Suprapubic skin (tissue), 4 donors: ENCODE measurements at places on chromosomes 2 and 18.
A peak's percentile ranks its signal among the peaks of the same experiment; 100 is the strongest.

- no peaks in the 10 kb centered on the region for H3K4me1 ChIP-seq
- H3K36me3 ChIP-seq, result no peaks in the 10 kb centered on the region
- H3K4me3 ChIP-seq, result no peak overlapping the region
- no peak overlapping the region for H3K27ac ChIP-seq
- DNase-seq, result no peak
These were observed 18.4 kb upstream of the PIEZO2 start for GRCh38 chr18:11167778-11168177.

DNA sequence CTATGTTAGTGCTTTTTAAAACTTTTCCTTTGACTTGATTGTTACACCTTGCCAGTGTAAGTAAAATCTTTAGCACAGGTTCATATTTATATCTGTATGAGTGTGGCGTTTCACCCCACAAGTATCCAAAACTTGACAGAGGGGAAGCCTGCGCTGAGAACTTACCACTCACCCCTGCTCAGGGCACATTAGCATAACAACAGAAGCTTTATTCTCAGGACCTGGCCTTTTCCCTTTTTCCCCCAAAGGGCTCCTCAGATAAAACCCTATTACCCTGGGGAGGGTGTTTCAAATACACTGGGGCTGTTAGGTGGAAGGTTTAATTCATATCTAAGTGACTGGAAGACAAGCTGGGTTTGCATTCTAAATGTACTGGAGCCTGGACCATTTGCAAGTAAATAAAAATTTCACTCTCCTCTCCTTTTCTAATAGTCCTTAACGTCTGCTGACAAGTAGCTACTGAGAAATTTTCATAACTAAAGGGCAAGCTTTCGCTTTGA is 276.6 kb downstream of the RNF152 start:
- no peaks in the 10 kb centered on the region for H3K27me3 ChIP-seq
- H3K4me1 ChIP-seq, result no peaks in the 10 kb centered on the region
- no peak for DNase-seq

DNA sequence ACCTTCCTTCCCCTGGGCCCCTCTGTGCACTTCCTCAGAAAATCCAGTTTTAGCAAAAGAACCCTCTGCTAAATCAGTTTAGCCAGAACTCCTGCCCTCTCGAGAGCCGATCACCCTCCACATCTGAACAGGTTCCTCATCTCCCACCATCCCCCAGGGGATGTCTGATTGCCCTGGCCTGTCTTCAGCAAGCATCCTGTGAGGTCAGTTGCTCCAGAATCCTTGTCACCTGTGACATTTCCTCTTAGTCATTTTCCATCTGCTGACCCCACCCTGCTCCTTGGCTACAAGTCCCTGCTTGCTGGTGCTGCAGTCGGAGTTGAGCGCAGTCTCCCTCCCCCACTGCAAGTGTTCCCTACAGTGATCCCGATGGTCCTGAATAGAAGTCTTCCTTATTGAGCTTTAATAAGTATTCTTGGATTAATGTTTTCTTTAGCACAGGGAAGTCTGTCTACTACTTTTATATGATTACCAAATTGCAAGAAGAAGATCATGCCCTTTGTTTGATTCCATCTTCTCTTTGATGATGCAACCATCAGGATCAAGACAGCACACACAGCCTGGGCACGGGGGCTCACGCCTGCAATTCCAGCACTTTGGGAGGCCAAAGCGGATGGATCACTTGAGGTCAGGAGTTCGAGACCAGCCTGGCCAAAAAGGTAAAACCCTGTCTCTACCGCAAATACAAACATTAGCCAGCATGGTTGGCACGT is 30.9 kb upstream of the UBE2F start:
- H3K36me3 ChIP-seq, result no peaks in the 10 kb centered on the region
- no peak overlapping the region for H3K4me3 ChIP-seq
- peaks cover 18% of the 10 kb centered on the region for H3K4me1 ChIP-seq
- H3K27me3 ChIP-seq, result no peaks in the 10 kb centered on the region

- no peaks in the 10 kb centered on the region for H3K27me3 ChIP-seq
- DNase-seq, result no peak
- peaks cover 3% of the 10 kb centered on the region for H3K36me3 ChIP-seq
- no peak overlapping the region for H3K4me3 ChIP-seq
These were observed 34.3 kb downstream of the MSH2 start for GRCh38 chr2:47437287-47437686.

DNA sequence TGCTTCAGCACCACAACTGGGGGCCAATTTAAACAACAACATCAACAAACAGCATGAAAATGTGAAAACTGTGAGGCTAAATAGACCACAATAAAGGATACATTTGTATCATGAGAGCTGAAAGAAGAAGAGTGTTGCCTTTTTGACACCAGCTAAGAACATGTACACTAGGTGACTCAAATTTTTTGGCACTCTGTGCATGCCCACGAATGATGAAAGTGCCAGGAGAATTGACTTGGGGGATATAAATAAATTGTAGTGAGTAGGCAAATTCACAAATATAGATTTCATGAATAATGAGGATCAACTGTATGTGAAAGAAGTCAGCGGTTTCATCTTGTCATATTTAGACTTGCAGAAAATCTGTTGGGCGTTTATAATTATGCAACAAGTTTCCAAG is 1388.0 kb upstream of the LRRTM1 start:
- no peaks in the 10 kb centered on the region for H3K4me1 ChIP-seq
- H3K27ac ChIP-seq, result no peak overlapping the region
- DNase-seq, result no peak
- no peaks in the 10 kb centered on the region for H3K27me3 ChIP-seq

- no peak overlapping the region for H3K4me3 ChIP-seq
- no peak for DNase-seq
- H3K4me1 ChIP-seq, result peaks cover 3% of the 10 kb centered on the region
- no peak overlapping the region for H3K27ac ChIP-seq
These were observed 10.2 kb upstream of the THNSL2 start for GRCh38 chr2:88159955-88160415.

GRCh38 chr2:32832821-32833220 is 113.9 kb upstream of the LTBP1 start:
- no peaks in the 10 kb centered on the region for H3K4me1 ChIP-seq
- no peaks in the 10 kb centered on the region for H3K27me3 ChIP-seq
- DNase-seq, result no peak
- no peak overlapping the region for H3K4me3 ChIP-seq

GRCh38 chr2:28633746-28634145 is 117.9 kb upstream of the PPP1CB start:
- no peaks in the 10 kb centered on the region for H3K27me3 ChIP-seq
- no peaks in the 10 kb centered on the region for H3K36me3 ChIP-seq
- DNase-seq, result no peak

DNA sequence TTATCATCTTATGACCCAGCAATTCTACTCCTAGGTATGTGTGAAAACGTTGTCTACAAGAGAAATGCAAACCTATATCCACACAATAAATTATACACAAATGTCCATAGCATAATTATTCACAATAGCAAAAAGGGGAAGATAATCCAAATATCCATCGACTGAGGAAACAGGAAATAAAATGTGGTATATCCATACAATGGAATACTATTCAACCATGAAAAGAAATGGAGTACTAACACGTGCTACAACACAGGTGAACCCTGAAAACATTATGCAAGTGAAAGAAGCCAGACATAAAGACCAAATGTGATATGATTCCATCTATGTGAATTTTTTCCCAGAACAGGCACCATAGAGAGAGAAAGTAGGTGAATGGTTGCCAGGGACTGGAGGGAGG is 72.1 kb downstream of the ACOXL start:
- H3K27me3 ChIP-seq, result peaks cover 20% of the 10 kb centered on the region
- no peak overlapping the region for H3K27ac ChIP-seq
- DNase-seq, result no peak

- H3K36me3 ChIP-seq, result no peaks in the 10 kb centered on the region
- DNase-seq, result no peak
- H3K4me3 ChIP-seq, result no peak overlapping the region
- H3K4me1 ChIP-seq, result no peaks in the 10 kb centered on the region
- H3K27ac ChIP-seq, result no peak overlapping the region
These were observed 278.9 kb downstream of the SLC4A3 start for GRCh38 chr2:219906114-219907010.

- H3K4me3 ChIP-seq, result no peak overlapping the region
- no peak overlapping the region for H3K27ac ChIP-seq
- H3K27me3 ChIP-seq, result no peaks in the 10 kb centered on the region
- peaks cover 4% of the 10 kb centered on the region for H3K36me3 ChIP-seq
These were observed 73.0 kb upstream of the NOSTRIN start for GRCh38 chr2:168729455-168729854.

DNA sequence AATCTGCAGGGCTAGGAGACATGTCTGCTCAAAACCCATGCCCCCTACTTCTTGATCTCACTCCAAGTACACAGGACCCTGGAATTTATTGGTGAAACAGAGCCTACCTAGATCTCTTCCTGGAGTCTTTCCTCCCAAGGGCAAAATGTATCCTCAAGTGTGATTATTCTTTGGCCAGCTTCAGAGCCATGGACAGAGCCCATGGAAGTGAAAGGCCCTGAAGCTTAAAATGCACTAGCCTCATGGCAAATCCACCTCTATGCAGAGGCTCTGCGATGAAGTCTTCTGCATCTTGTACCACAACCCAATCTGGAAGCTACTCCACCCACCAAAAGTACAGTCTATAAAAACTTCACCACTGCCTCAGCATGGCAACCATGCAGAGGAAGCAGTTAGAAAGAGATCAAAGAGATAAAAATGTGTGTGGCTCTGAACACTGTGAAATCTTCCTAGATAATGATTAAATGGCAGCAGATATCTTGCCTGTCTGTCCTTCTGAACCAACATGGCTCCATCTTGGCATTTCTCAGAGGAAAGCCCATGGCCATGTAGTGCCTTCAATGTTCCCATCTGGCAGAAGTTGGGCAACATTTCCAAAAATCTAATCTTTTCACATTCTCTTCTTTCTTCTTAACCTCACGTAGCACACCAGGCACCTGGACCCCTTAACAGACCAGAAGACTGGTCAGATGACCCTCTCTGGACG is 142.9 kb upstream of the KLF7 start:
- H3K4me1 ChIP-seq, result peaks cover 6% of the 10 kb centered on the region
- no peaks in the 10 kb centered on the region for H3K27me3 ChIP-seq
- no peaks in the 10 kb centered on the region for H3K36me3 ChIP-seq
- H3K27ac ChIP-seq, result no peak overlapping the region
- no peak for DNase-seq

GRCh38 chr2:232576995-232577394 is 26.5 kb downstream of the EIF4E2 start:
- no peaks in the 10 kb centered on the region for H3K27me3 ChIP-seq
- H3K4me1 ChIP-seq, result no peaks in the 10 kb centered on the region
- no peak overlapping the region for H3K4me3 ChIP-seq
- no peak for DNase-seq
- H3K36me3 ChIP-seq, result peaks cover 45% of the 10 kb centered on the region

GRCh38 chr2:204849892-204850291 is 304.6 kb downstream of the PARD3B start:
- no peak overlapping the region for H3K4me3 ChIP-seq
- no peaks in the 10 kb centered on the region for H3K27me3 ChIP-seq
- no peaks in the 10 kb centered on the region for H3K36me3 ChIP-seq

GRCh38 chr2:21643180-21643579 is 519.4 kb downstream of the TDRD15 start:
- H3K27ac ChIP-seq, result no peak overlapping the region
- H3K27me3 ChIP-seq, result no peaks in the 10 kb centered on the region
- no peak for DNase-seq
- H3K4me1 ChIP-seq, result no peaks in the 10 kb centered on the region
- no peaks in the 10 kb centered on the region for H3K36me3 ChIP-seq

DNA sequence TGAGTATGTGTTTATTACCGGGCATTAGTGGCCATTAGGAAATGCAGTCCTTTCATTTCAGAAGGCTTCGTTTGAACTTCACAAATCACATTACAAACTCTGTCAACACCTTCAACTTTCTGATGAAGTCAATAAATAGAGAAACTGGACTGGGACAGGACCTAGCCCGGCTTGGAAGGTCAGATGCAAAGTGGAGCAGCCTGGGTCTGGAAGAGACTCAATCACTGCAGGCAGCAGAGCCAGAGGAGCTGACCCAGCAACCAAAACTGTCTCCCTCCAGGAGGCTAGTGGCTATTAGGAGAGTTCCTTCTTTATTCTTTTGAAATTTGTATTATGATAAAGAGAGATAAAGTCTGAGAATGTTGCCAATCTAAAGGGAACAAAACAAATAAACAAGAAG is 167.2 kb upstream of the SPOPL start:
- H3K4me1 ChIP-seq, result no peaks in the 10 kb centered on the region
- no peaks in the 10 kb centered on the region for H3K27me3 ChIP-seq
- H3K27ac ChIP-seq, result no peak overlapping the region
- H3K36me3 ChIP-seq, result no peaks in the 10 kb centered on the region

- DNase-seq, result no peak
- no peaks in the 10 kb centered on the region for H3K36me3 ChIP-seq
- H3K4me1 ChIP-seq, result no peaks in the 10 kb centered on the region
- no peak overlapping the region for H3K27ac ChIP-seq
- H3K4me3 ChIP-seq, result no peak overlapping the region
These were observed 492.3 kb upstream of the TMEFF2 start for GRCh38 chr2:192687015-192687414.

DNA sequence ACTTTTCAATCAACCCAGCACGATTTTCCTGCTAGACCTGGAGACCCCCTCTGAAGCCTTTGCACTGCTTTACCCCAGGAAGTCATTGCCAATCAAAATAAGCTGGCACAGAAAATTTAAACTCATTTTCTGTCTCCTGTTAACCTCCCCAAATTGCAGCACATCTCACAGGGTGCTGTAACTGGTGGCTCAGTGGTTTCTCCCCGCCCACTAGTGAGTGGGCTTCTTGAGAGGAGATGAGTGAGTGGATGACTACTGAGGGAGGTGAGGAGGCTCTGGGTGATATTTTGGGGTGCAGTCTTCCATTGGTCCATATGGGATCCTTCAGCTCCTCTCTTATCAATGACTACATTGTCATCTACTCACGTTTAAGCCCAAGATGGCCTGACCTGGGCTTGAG is 239.8 kb upstream of the HS6ST1 start:
- H3K4me3 ChIP-seq, result no peak overlapping the region
- DNase-seq, result no peak
- no peak overlapping the region for H3K27ac ChIP-seq
- H3K4me1 ChIP-seq, result peaks cover 9% of the 10 kb centered on the region
- H3K36me3 ChIP-seq, result no peaks in the 10 kb centered on the region
- no peaks in the 10 kb centered on the region for H3K27me3 ChIP-seq

GRCh38 chr2:25698752-25699151 is 25.4 kb upstream of the DTNB start:
- H3K36me3 ChIP-seq, result no peaks in the 10 kb centered on the region
- H3K27ac ChIP-seq, result no peak overlapping the region
- H3K4me3 ChIP-seq, result no peak overlapping the region
- no peak for DNase-seq
- H3K4me1 ChIP-seq, result peaks cover 2% of the 10 kb centered on the region

- no peaks in the 10 kb centered on the region for H3K27me3 ChIP-seq
- peak overlapping the region; percentile 34 for H3K27ac ChIP-seq
- no peak overlapping the region for H3K4me3 ChIP-seq
- no peak for DNase-seq
- peaks cover 52% of the 10 kb centered on the region for H3K4me1 ChIP-seq
These were observed 5.3 kb downstream of the FHL2 start for GRCh38 chr2:105393373-105394055.
